Progenitor cell of endocrine pancreas (in vitro differentiated cells): ENCODE measurements at places on chromosomes 12 and 14.

DNA sequence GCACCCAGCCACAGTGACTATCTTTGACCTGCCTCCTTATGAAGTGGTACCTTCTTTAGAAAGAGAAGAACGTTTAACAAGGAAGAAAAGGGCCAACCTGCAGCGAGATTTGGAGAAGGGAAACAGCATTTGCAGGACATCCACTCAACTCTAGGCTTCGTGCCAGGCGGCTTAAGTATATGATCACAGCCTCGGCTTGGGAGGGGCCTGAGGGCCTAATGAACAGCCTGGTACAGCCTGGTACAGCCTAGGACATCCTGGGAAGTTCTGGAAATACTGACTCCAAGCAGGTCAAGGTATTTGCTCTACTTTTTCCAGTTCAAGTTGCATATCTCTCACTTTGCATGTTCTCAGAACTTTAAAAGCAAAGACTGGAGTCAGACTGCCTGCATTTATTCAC is 16.1 kb downstream of the HCAR2 start:
- DNase-seq = no peak

DNA sequence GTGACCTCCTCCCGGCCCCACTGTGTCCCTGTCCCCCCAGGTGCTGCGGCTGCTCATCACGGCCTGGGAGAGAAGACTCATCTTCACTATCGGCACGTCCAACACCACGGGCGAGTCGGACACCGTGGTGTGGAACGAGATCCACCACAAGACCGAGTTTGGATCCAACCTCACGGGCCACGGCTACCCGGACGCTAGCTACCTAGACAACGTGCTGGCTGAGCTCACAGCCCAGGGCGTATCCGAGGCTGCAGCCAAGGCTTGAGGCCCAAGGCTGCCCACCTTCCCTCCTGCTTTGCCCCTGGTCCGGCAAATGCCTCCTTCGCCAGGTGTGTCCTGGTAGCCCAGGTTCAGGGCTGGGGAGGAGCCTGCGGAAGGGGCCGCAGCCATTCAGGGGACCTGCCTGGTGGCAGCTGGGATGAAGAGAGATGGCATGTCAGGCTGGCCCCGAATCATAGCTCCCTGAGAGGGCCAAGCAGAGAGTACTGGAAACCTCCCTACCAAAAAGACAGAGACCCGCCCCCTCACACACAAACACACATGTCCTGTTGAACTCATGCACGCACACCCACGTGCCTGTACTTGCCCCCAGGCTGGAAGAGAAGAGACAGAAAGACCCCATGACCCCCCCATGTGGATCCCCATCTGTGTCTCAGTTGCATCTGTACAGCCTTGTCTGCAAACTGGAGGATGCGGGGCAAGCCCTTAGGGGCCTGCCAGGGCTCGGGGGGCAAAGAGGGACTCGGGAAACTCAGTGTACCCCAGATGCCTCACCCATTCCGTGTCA is 38.7 kb downstream of the RASAL1 start:
- no peak for DNase-seq

GRCh38 chr12:117143008-117143532 is 43.9 kb upstream of the TESC start:
- no peak for DNase-seq

GRCh38 chr14:100906420-100906819 is 2.9 kb upstream of the RTL1 start:
- no peak for DNase-seq

GRCh38 chr14:76917158-76917596 is 91.0 kb downstream of the LRRC74A start:
- DNase-seq = peak; percentile 55

DNA sequence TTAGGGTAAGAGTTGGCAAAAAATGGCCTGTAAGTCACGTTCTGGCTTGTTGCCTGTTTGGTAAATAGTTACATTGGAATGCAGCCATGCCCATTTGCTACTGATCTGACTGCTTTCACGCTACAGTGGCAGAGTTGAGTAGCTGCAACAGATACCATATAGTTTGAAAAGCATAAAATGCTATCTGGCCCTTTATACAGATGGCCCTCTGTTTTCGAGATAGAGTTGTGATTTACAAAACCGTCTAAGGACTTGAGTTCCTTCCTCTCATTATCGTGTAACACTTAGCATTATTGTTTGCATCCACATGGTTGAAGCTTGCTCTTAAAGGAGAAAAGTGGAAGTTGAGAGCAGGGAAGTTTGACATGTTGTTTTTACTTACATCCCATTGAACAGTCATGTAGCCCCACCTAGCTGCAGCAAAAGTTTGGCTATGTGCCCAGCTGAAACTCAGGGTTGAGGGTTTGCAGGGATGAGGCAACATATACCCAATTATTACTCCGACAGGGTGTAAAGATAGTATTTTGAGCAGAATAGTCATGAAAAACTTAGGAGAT is 11.3 kb upstream of the SCFD1 start:
- no peak for DNase-seq

DNA sequence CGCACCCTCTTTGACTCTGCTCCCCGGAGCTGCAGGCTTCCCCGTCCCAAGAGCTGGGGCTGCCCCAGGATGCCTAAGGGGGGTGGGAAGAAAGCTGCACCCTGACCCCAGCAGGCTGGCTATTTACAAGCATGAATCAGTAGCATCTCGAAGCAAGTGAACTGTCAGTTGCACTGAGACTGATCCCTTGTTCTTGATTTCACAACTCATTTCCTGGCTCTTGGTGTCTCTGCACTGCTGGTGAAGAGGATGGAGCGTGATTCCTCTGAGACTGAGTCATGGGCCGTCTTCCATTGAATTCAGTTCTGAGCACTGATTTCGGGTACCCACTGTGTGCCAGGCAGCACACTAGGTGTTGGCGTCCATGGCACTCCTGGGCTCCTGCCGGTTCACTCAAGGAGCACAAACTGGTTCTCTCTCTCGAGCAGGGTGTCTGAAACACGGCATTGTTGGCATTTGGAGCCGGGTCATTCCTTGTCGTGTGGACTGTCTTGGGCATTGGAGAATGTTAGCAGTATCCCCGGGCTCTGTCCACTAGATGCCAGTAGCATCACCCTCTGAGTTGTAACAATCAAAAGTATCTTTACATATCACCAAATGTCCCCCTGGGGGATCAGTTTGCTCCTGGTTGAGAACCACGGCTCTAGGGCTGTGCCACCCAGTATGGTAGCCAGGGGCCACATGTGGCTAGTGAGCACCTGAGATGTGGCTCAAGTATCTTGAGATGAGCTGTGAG is 86.9 kb downstream of the RIN3 start:
- DNase-seq = no peak

GRCh38 chr12:92133795-92134637 is 11.6 kb downstream of the BTG1 start:
- no peak for DNase-seq

- DNase-seq = no peak
These were observed 11.6 kb downstream of the CAPZA3 start for GRCh38 chr12:18749386-18749957.

DNA sequence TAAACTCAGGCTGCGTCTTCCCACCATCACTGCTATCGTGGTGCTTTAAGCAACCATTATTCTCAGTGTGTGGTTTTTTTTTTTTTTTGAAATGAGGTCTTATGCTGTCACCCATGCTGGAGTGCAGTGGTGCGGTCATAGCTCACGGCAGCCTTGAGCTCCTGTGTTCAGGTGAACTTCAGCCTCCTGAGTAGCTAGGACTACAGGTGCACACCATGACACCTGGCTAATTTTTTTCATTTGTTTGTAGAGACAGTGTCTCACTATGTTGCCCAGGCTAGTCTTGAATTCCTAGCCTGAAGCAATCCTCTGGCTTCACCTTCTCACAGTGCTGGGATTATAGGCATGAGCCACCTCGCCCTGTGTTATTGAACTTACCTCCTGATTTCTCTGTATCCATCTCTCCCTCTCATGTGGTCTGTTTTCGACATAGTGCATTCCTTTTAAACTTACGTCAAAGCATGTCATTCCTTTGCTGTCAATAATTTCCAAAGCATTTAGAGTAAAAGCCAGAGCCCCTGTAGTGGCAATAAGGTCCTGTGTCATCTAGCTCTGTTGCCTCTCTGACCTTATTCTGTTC is 255.5 kb downstream of the SNAPC1 start:
- DNase-seq = no peak

DNA sequence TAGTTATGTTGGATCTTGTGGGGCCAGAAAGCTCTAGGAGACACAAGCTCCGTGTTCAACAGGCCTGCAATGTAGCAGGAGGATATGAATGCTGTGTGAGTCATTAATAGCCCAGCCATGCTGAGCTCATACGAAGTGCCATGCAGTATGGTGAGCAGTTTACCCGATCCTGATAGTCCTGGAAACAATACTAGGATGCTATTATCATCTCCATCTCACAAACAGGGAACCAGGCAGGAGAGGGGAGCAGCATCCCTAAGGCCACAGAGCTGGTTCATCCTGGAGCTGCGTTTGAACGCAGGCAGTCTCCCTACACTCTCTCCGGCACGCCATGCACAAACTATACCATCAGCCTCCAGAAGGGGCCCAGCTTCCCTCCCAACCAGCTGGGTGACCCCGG is 20.5 kb downstream of the TTC7B start:
- DNase-seq = no peak

- no peak for DNase-seq
These were observed 19.1 kb downstream of the CDKL1 start for GRCh38 chr14:50377550-50378085.

- DNase-seq = no peak
These were observed 6.4 kb downstream of the TNS2 start for GRCh38 chr12:53056296-53056695.

GRCh38 chr14:85359505-85359904 is 170.4 kb upstream of the FLRT2 start:
- DNase-seq = no peak

- DNase-seq = no peak
These were observed 49.6 kb downstream of the TC2N start for GRCh38 chr14:91817566-91818325.

DNA sequence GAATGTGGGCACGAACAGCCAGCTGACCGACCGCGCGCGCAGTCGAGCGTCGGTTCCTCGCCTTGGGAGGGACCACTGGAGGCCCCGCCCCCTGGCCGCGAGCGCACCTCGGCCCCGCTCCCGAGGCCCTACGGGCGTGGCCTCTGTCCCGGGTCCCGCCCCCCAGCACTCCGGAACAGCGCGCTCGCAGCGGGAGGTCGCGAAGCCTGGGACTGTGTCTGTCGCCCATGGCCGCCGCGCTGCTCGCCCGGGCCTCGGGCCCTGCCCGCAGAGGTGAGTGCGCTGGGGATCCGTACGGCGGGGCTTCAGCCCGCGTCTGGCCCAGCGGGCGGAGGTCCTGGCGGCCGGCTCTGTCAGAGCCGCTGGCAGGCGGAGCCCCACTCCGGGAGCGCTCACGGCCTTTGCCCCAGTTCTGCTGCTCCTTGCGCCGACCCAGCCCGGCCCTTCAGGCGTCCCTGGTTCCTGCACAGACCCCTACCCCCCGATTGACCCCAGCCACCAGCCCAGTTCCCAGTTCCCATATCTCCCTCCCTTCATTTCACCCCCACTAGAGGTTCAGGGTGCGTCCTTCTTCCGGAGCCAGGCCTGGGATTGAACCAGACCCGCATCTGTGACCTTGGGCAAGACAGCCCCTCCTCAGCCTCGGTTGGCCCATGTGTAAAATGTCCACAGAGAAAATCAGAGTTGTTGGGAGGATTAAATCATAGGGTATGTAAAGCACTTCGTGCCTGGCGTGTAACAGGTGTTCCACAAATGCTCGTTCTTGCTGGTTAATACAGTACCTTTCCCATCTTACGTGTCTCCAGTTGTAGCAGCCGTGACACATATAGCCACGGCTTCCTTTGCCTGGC is at the start of gene ACADS:
ACADS (plus strand) TSS at position 168 of the 851 bp plus-strand sequence; CDS start at position 228, 60 bp downstream.
- peak; percentile 83 for DNase-seq

DNA sequence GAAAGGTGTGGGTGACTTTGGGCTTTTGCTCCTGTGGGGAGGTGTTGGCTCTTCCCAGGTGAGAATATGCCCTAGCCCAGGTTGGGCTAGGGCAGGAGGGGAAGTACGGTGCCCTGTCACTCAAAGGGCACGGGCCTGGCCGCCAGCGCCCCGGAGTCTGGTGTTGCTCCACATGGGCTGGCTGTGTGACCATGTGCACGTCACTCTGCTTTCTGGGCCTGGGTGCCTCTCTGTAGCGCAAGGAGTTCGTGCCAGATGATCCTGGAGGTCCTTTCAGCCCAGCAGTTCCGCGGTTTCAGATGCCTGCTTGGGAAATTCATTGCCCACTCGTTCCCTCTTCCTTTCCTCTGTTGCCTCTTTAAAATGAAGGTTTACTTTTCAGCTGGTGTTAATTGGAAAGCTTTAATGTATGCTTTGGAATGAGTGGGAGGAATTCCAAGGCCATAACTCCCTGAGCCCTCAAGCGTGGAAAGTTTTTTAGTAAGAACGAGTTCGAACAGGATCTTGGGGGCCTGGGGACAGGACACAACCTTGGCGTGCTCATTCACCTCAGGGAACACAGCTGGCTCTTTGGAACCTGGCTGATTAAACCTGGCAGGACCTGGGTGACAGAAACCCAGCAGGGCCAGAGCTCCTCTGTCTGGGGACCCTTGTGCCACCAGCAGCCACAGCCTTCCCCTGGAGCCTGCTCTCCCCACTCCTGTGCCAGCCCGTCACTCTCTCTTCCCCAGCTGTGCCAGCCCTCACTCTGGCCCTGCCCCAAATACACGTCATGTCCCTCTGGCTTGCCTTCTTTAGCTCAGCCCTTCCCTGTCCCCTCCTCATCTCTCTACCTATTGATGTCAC is 42.8 kb downstream of the TSPAN9 start:
- no peak for DNase-seq

- no peak for DNase-seq
These were observed 13.3 kb downstream of the TGFB3 start for GRCh38 chr14:75968456-75968855.

DNA sequence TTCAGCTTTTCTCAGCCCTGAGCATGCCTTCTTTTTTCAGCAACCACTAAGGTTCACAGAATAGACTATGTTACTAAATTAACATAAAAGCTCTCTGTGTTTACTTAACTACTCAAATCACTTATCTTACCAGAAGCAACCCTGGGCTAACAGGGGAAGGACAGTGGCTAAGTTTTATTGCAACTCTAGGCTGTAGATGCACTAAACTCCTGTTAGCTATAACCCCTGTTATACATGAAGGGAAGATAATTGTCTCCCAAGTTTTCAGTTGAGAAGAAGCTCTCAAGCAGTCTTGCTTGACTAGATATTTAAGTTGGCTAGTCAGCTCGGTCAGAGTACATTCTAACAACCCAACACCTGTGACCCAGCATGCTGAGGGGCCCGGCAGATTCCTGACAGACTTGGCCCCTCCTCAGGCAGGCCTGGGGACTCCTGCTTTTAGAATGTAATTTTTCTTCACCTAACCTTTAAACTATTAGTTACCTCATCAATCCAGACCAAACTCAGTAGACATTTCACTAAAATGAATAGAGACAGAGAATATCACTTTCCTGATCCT is 464.5 kb downstream of the EGLN3 start:
- DNase-seq = no peak

DNA sequence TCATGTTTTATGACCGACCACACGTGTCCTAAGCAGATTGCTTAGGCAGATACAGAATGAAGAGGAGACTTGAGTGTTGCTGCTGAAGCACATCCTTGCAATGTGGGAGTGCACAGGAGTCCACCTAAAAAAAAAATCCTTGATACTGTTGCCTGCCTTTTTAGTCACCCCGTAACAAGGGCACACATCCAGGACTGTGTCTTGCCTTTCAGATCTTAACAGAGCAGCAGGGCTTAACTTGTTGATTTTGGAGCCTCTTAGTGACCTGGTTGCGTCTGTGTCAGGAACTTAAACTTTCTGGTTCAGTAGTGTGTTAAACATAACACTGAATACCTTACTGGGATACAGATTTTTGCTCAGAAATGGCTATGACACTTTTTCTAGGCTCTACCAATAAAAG is 6.5 kb downstream of the EIF2B2 start:
- DNase-seq = no peak
